T-helper 1 cell (primary cell): ENCODE measurements at places on chromosomes 3 and 15.

- no peak for DNase-seq
These were observed 534.7 kb upstream of the CBLB start for GRCh38 chr3:106403371-106404145.

DNA sequence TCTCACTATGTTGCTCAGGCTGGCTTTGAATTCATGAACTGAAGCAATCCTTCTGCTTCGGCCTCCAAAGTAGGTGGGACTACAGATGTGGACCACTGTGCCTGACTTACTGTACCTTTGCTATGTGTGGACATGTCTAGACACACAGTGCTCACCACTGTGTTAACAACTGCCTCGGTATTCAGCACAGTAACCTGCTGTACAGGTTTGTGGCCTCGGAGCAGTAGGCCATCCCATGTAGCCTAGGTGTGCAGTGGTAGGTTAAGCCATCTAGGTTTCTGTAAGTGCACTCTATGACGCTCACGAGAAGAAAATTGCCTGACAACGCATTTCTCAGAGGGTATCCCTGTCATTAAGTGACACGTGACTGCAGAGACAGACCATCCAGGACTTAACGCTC is 70.3 kb downstream of the TAMM41 start:
- DNase-seq = no peak

GRCh38 chr15:23869396-23869795 is 182.3 kb upstream of the NDN start:
- DNase-seq = no peak

GRCh38 chr3:193593668-193594030 is 641 bp downstream of the OPA1 start:
- DNase-seq = no peak

DNA sequence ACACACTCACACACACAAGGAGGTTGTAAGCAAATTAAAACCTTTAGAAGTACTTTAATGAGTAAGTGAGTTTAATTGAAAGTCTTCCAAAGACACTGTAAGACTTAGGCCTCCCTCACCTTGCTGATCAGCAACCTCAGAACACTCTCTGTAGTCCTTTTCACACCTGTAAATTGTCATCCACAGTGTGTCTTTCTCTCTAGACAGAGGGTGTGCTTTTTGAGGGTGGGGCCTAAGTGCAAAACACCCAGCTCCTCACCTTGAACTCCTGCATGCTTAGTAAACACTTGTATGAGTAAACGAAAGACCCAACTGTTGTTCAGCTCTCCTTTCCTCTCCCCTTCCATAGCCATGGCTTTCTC is 183.2 kb upstream of the IL12A start:
- no peak for DNase-seq

DNA sequence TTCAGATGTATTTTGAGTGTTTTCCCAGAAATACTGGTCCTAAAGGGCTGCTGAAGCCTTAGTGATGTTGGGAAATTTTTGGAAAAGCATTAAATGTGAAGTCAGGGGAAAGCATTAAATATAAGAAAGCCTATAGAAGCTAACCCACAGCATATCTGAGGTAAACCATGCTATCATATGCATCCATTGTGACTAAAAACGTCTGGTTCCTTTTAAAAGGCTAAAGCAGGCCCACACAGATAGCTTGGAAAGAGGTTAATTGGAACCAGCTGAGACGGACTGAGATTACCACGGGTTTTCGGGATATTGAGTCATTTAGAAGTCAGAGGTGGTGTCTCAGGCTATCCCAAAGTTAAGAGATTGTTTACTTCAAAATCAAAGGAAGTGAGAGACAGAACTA is 78.2 kb downstream of the CYP19A1 start:
- DNase-seq = no peak

- no peak for DNase-seq
These were observed 113.3 kb upstream of the GBE1 start for GRCh38 chr3:81874738-81875137.

DNA sequence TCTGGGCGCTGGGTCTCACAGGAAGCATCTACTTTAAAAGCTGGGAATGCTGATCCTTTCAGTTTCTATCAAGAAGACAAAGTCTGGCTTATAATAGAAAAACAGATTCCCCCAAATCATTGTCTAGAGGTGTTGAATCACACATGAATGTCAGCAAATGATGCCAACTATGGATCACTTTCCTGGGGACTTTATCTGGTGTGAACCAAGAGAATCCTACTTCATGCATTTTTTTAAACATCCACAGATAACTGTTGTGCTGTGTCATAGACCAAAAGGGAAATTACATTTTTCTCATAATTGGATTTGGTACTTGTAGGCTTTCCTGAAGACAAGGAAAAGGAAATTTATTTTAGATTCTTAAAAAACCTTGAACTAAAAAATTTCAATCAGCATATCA is 132.7 kb downstream of the CD47 start:
- no peak for DNase-seq

DNA sequence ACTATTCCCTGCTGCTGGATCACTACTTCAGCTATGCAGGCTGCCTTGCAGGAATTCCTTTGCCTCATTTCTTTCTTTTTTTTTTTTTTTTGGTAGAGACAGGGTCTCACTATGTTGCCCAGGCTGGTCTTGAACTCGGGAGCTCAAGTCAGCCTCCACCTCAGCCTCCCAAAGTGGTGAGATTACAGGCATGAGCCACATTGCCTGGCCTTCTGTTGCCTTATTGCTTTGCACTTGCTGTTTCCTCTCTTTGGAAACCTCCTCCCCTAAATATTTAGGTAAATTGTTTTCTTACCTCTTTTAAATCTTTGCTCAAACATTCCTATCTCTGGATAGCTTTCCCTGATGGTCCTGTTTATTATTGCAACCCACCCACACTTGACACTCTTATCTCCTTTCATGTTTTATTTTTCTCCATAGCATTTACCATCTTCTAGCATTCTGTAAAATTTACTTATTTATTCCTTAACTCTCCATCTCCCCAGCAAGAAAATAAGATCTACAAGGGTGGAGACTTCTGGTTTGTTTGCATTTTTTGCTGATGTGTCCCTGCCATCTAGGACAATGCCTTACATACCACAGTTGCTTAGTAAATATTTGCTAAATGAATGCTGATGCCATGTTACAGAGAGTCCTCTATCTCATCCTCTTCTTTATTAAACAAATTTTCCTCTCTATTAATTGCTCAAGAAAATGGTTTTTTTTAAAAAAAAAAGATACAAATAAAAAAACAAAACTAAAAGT is 134.8 kb downstream of the P2RY1 start:
- DNase-seq = no peak

DNA sequence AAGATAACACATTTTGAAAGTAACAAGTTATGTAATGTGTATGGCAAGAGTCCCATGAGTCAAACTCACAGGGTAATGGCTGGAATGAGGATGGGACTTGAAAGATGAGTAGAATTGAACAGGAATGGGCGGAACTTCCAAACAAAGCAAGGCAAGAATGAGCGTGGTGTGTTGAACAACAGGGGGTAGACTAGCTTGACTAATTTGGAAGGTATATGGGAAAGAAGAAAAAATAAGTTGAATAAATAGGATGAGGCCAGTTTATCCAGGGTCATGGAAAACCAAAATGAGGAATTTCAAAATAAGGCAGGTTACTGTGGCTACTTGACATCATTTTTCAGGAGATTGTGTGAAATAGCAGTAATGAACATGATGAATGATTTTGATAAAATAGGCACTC is 2.5 kb upstream of the DPH6 start:
- DNase-seq = no peak

DNA sequence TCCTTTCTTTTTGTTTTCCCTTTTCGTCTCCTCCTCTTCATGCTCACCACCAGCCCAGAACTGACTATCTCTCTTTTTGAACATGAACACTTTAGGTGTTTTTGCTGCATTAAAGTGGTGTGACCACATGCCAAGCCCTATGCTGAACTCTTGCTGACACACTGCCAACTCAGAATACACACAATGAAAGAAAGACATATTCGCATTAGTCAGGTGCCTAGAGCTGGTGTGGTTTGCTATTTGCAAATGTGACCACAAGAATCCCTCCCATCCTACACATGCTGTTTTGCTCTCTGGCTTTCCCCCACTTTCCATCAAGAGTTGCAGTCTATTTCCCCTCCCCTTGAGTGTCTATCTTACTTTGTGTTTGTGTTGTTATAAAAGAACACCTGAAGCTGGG is 967.8 kb upstream of the CFAP20DC start:
- DNase-seq = peak; percentile 12

DNA sequence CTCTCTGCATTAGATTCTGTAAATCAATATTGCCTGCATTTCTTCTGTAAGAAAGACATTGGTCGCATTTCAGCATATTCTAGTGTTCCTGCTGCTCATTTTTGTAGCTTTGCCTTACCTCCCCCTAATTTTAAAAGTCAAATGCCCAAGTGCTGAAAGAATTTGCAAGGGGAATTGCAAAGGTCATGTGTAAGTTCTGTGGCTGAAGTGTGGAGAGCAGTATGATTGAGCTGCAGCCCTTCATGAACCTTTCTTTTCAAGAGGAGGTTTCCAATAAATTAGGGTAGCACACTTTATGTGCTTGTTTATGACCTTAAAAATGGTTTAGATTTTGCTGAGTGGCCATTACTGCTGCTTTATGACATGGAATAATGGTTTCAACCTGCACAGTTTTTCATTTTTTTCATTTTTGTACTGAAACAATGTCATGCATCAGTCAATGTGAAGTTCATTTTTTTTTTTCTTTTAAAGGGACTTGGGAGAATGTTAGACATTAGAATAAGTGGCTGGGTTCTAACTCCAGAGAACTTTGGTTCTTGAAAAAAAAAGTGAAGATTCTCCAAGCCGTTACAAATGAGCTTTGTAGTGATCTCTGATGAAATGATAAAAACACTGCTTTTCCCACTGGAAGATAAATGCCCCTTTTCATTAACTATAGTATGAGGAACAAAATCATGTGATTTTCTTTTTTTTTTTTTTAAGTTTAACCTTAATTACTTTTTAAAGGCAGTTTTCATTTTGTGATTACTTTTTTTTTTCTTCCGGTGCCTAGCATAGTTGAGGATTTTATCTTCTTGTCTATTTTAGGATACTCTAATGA is 99.6 kb downstream of the MITF start:
- no peak for DNase-seq

GRCh38 chr3:53067567-53067966 is 21.7 kb upstream of the SFMBT1 start:
- DNase-seq = no peak

DNA sequence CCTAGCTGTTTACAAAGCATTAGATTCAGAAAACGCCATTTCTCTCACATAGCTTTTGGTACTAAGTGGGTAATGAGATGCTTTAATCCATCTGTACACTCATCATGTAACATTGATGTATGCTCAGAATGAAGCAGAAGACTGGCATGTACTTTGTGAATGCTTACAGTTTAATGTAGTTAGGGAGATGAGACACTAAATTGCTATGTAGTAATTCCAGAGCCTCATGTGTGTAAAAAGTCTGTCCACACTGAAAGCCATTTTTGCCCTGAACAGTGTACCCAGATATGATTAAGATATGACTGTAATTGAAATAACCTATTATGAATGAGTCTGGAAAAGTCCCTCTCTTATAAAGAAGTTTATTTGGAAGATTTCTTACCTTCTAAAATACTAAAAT is 66.5 kb downstream of the ARMC8 start:
- no peak for DNase-seq

- DNase-seq = no peak
These were observed 7.7 kb upstream of the DCP1A start for GRCh38 chr3:53354945-53355498.

GRCh38 chr15:37099319-37100108 is 835 bp downstream of the MEIS2 start:
- no peak for DNase-seq

GRCh38 chr3:21668012-21668411 is 83.0 kb downstream of the ZNF385D start:
- no peak for DNase-seq

DNA sequence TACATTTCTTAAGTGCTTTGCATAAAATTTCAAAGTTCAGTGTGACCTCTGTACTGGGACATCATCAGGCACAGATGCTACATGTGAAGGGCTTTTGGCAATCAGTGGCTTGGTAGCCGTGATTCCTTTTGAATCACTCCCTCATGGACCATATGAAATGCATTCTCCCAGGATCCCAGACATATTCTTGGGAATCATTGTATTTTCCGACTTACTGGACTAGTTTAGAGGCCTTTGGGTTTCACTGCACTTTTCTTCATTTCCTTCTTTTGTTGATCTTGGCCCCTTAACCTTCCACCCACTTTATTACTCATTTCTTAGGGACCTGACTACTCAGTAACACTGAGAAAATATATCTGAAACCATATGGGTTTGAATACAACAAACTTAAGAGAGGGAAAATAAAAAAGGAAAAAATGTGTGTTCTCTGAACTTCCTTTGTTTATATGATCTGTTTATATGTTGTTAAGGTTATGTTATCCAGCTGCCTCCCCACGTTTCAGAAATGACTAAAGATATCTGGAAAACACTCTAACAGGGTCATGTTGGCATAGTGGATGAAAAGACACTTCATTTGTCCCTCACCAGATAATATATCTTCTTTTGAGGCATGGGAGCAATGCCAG is 35.1 kb downstream of the HMG20A start:
- DNase-seq = no peak

- DNase-seq = no peak
These were observed 3.8 kb upstream of the ABTB1 start for GRCh38 chr3:127668906-127669305.

- DNase-seq = no peak
These were observed 21.8 kb downstream of the ATP2C1 start for GRCh38 chr3:130915567-130916292.

DNA sequence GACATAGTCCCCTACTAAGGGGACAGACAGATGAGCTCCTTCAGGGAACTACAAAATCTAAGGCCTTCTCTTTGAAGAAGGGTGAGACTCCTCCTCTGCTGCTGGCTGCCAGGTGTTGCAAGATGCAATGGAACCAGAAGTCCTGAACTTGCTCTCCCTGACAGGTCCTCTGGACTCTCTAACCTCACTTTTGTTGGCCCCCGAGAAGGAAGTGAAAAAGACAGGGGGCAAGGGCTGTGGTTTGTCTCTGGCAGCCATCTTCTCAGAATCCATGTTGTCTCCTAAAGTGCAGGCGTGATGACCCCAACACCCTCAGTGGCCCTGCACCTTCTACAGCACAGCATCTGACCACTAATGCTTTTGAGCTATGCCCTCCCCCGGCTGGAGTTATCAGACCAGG is 292.5 kb downstream of the CHST2 start:
- DNase-seq = no peak

DNA sequence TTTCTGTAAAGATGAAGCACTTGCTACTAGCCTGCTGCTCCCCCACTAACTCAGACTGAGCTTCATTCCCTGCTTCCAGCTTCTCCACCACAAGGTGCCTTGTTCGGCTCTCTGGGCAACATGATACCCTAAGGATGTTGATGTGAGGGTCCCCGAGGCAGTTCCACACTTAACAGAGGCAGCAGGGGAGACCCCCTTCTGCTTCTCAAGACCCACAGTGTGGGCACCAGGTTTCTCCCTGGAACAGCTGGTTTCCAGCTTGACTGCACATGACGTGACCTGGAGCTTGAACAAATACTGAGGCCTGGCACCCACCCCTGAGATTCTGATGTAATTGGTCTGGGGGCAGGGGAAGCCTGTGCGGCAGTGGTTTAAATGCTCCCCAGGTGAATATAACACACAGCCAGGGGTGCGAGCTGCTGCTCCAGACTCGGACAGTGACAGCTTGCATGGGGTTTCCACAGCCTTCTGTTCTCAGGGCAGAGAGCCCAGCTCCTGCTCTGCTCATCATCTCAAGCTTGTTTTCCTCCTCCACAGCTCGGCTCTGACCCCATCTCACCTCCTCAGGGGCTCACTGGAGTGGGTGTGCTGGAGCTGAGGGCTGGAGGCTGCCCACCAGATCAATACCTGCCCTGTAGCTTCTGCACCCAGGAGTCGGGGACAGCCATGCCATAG is 95.0 kb upstream of the HACD2 start:
- DNase-seq = no peak

GRCh38 chr15:28920781-28921331 is 35.1 kb downstream of the APBA2 start:
- DNase-seq = no peak
